ENCODE measurements at places on chromosomes 4 and X.

- DNase-seq = no peak
These were observed 319.5 kb downstream of the KCNIP4 start for GRCh38 chr4:21628916-21629610.

DNA sequence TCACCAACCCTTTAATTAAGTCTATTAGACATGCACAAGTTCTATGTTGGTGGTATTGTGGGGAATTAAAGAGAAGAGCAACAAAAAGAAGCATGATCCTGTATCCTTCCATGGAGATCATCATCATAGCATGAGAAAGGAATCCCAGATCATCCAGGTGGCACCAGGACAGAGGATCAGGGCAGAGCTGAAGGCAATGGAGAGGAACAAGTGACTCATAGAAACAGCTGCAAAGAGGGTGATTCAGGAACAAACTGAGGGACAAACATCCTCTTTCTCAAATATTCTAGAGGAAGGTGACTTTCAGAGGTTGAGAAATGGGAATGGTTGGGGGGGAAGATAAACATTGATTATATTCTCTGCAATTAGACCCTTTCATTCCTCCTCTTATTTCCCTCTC is 105.5 kb upstream of the OTUD4 start:
- no peak for DNase-seq

- no peak for DNase-seq
These were observed 779 bp upstream of the DDX60L start for GRCh38 chr4:168480931-168481611.

GRCh38 chr4:140003876-140004548 is 150.0 kb downstream of the MAML3 start:
- DNase-seq = no peak

DNA sequence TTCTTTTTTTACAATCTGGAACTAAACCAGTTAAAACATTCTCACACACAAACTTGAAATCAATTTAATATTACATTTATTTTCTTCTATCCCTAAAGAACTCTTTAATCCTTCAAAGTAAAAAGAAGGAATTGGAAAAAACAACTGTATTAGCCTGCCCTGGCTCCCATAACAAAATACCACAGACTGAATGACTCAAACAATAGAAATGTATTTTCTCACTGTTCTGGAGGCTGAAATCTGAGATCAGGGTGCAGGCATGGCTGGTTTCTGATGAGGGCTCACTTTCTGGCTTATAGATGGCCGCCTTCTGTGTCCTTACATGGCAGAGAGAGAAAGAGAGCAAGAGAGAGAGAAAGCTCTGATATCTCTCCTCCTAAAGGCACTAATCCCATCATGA is 149.4 kb downstream of the PDGFRA start:
- DNase-seq = no peak

- DNase-seq = no peak
These were observed 54.6 kb upstream of the ANK2 start for GRCh38 chr4:112994732-112995464.

DNA sequence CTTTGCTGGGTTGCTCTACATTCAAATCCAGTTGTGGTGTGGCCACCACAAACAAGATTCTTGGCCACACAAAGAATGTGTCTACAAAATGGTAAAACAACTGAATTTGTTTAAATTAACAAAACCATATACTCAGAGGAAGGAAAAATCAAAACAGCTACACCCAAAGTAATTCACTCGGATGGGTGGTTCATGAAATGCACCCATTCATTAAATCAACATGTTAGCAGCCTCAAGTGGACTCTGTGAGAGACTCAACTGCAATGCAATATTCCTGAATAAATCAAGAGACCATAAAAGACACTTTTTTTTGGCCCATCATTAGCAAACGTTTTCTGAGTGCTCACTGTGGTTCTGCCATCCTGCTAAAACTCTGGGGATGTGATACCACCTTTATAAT is 11.2 kb upstream of the AMELX start:
- no peak for DNase-seq

DNA sequence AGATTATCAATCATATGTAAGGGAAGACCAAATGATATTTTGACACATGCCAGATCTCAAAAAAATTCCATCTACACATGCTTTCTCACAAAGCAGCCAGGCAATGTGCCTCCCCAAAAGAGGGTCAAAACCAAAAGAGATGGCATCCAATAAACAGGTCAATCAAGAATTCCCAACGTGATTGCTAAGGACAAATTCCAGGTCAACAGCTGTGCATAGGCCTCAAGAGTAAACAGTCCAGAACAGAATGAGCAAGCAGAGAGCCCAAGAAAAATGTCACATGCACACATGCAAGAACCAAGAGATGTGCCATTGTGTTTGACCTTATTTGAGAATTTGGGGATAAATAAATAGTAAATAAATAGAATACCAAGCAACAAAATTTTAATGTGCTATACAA is 136.7 kb downstream of the APBB2 start:
- DNase-seq = no peak

GRCh38 chr4:73718375-73719373 is 21.7 kb upstream of the CXCL8 start:
- no peak for DNase-seq

DNA sequence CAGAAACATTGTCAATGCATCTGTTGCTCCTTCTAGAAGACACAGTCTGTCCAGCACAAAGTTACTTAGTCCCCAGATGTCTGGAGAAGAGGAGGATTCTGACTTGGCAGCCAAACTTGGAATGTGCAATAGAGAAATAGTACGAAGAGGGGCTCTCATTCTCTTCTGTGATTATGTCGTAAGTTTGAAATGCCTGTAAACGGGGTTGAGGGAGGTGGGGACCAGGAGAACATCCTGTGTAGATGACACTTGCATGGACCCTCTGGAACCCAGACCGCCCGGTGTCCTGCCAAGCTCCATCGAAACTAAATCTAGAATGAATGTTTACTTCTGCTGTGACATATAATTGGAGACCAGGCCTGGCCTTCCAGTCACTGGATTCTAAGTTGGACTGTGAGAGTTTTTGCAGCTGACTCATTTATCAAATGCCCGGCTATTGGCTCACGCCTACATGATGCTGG is 45.0 kb upstream of the MSANTD1 start:
- DNase-seq = no peak

GRCh38 chrX:15143825-15144121 is 126.1 kb downstream of the ASB9 start:
- no peak for DNase-seq

GRCh38 chr4:67286724-67287123 is 258.6 kb downstream of the CENPC start:
- no peak for DNase-seq

DNA sequence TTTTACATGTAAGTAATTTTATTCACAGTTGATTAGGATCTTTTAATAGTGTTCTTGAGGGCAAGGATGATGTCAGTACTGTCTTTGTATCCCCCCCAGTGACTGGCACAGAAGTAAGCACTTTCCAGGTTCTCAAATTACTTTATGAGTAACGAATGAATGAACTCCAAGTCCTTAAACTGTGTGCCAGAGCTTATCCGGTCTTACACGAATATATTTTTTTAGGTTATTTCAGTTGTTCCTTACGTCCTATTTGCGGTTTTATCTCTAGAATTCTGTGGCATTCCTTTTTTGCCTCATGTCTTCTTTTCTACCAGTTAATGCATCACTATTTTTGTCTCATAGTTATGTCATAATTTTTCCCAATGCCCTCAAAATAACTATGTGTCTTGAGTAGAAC is 106.9 kb upstream of the MID1IP1 start:
- DNase-seq = no peak

DNA sequence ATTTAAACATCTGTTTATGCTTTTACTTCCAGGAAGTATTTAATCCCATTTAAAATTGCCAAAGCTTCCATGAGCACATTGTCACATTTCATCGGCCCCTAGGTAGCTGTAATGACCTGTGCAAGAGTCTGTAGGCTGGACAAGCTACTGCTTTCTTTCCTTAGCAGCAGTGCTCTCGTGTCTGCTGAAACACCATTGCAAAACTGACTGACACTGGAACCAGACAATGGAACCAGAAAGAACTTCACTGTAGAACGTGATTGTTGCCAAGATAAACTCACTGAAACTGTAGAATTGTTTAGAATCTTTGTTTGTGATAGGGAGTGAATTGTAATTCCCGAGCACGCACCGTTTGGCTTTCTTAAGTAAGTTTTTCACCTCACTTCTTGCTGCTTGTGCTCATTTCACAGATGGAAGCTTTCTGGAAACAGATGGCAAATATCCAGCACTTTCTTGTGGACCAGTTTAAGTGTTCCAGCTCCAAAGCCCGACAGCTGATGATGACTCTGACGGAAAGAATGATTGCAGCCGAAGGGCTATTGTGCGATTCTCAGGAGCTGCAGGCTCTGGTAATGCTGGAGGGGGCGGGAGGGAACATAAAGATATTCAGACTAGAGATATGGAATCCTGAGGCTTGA is 36.9 kb downstream of the EVC start:
- no peak for DNase-seq

All from stimulated activated CD8-positive, alpha-beta memory T cell treated with anti-CD3 and anti-CD28 coated beads, Interleukin-7, amount 100 ng/mL, for 1 hour (primary cell).